ENCODE measurements at places on chromosomes 4 and X.

- H3K36me3 ChIP-seq = no peaks in the 10 kb centered on the region
- no peak for DNase-seq
- H3K4me1 ChIP-seq = no peaks in the 10 kb centered on the region
- no peaks in the 10 kb centered on the region for H3K27me3 ChIP-seq
Measured at GRCh38 chr4:99749445-99750391, 66.9 kb upstream of the DAPP1 start.

- H3K4me3 ChIP-seq = no peak overlapping the region
- no peaks in the 10 kb centered on the region for H3K36me3 ChIP-seq
- peaks cover 61% of the 10 kb centered on the region for H3K27me3 ChIP-seq
- H3K27ac ChIP-seq = no peak overlapping the region
Measured at GRCh38 chrX:109600237-109600651, 24.7 kb downstream of the KCNE5 start.

DNA sequence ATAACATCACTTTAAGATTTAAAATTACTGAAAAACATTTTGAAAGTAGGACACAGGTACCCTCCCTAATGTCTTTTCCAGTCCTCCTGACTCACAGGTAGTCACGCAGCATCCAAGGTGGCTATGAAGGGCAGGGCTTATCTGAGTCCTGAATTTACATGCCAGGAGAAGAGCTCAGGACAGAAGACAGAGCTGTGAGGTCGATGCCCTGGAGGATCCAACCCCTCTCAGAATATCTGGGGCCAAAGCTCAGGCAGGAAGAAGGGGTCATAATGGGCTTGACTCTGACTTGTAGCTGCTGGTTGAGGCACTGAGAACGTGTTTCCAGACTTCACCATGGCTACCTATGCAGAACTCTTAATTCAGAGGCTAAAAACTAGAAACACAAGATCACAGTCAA is 177.5 kb downstream of the AASDH start:
- no peak for DNase-seq
- no peak overlapping the region for H3K27ac ChIP-seq
- H3K4me1 ChIP-seq = no peaks in the 10 kb centered on the region
- H3K36me3 ChIP-seq = no peaks in the 10 kb centered on the region
- no peaks in the 10 kb centered on the region for H3K27me3 ChIP-seq

- no peaks in the 10 kb centered on the region for H3K36me3 ChIP-seq
- no peak overlapping the region for H3K4me3 ChIP-seq
- no peak overlapping the region for H3K27ac ChIP-seq
- no peak for DNase-seq
- H3K27me3 ChIP-seq = no peaks in the 10 kb centered on the region
Measured at GRCh38 chrX:141279476-141279875, 37.2 kb upstream of the SPANXC start.

DNA sequence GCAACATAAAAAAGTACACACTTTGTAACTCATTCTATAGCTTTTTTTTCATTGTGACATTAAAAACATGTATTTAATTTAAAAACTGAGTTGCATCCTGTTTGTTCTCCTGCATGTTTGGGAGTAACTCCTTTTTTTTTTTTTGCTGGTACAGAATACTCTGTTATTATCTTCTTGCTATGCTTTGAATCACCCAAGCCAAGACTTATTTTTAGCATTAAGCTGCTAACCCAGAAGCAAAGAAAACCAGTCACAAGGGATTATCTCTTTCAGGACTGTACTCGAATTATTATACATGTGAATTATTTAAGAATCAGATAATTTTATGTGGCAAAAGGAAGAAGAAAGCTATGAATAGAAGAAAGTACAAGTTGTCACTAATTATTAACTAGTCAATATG is 194.9 kb downstream of the ADAMTS3 start:
- no peaks in the 10 kb centered on the region for H3K27me3 ChIP-seq
- no peaks in the 10 kb centered on the region for H3K36me3 ChIP-seq
- no peaks in the 10 kb centered on the region for H3K4me1 ChIP-seq

- peaks cover 3% of the 10 kb centered on the region for H3K4me1 ChIP-seq
- peaks cover 13% of the 10 kb centered on the region for H3K27me3 ChIP-seq
- H3K4me3 ChIP-seq = peak overlapping the region; percentile 48
- H3K27ac ChIP-seq = peak overlapping the region; percentile 1
- peak; percentile 75 for DNase-seq
Measured at GRCh38 chr4:2462218-2462991, 6.5 kb upstream of the RNF4 start.

DNA sequence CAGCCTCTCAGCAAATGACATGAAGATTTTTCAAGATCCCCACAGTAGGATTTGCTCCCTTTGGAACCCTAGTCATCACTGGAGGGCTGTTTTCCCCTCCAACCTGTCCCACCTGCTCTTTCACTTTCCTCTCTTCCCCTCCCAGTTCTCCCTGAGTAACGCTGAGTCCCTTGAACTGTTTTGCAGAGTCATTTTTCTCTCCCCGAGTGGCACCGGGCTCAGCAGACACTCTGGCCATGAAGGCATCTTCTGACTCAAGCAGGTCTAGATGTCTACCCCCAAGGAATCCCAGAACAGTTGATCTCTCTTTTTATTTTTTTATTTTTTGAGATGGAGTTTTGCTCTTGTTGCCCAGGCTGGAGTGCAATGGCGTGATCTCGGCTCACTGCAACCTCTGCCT is 52.2 kb downstream of the HTRA3 start:
- no peak overlapping the region for H3K27ac ChIP-seq
- no peaks in the 10 kb centered on the region for H3K4me1 ChIP-seq
- H3K27me3 ChIP-seq = no peaks in the 10 kb centered on the region
- no peak overlapping the region for H3K4me3 ChIP-seq
- DNase-seq = no peak
- H3K36me3 ChIP-seq = no peaks in the 10 kb centered on the region

DNA sequence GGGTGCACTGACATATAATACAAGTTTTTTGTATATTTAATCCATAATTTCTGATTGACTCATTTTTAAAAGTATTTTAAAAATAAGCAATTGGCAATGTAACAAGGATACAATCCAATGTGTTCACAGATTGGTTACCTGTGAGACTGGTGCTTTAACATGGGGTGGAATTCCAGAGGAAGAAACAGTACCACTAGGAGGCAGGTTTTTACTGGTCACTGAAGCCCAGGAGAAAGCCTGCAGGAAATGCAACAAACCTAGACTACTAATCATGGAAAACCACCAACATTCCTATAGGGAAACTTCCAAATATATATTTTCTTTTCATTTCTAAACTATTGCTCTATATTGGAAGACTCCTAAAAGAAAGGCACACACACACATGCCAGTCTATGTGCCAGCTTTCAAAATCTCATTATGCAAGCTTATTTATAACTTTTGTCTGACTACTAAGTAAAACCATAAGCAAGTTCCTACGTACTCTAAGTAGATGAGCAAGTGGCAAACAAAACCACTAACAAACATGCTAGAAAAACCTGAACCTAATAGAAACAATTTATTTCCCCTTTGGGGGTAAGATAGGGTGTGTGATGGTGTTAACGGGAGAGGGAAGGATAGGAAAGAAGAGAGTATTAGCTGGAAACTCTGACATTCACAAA is 19.2 kb downstream of the G3BP2 start:
- peaks cover 100% of the 10 kb centered on the region for H3K36me3 ChIP-seq
- no peaks in the 10 kb centered on the region for H3K27me3 ChIP-seq
- no peak for DNase-seq
- no peak overlapping the region for H3K27ac ChIP-seq
- H3K4me3 ChIP-seq = no peak overlapping the region
- H3K4me1 ChIP-seq = peaks cover 4% of the 10 kb centered on the region

GRCh38 chrX:5388087-5388486 is 840.6 kb downstream of the NLGN4X start:
- H3K27ac ChIP-seq = no peak overlapping the region
- H3K36me3 ChIP-seq = no peaks in the 10 kb centered on the region
- H3K27me3 ChIP-seq = no peaks in the 10 kb centered on the region
- no peak for DNase-seq
- H3K4me3 ChIP-seq = no peak overlapping the region
- H3K4me1 ChIP-seq = no peaks in the 10 kb centered on the region

DNA sequence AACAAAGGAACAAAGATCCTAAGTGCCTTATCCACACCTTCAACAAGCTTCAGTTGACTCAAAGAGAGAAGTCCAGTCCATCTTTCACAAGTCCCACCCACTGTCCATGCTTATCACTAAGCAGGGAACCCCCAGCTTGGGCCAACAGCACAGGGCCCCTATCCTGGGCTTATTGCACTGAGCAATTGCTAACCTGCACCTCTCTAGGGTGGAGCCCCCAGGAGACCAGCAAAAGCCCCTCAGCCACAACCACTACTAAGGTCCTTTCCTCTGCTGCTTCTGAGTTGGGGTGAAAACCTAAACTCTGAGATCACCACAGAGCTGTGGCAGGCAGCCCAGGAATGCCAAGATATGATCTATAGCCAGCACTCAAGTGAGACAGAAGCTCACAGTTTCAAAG is 96.7 kb upstream of the PBDC1 start:
- no peaks in the 10 kb centered on the region for H3K36me3 ChIP-seq
- no peaks in the 10 kb centered on the region for H3K27me3 ChIP-seq
- H3K4me3 ChIP-seq = no peak overlapping the region
- H3K27ac ChIP-seq = no peak overlapping the region

DNA sequence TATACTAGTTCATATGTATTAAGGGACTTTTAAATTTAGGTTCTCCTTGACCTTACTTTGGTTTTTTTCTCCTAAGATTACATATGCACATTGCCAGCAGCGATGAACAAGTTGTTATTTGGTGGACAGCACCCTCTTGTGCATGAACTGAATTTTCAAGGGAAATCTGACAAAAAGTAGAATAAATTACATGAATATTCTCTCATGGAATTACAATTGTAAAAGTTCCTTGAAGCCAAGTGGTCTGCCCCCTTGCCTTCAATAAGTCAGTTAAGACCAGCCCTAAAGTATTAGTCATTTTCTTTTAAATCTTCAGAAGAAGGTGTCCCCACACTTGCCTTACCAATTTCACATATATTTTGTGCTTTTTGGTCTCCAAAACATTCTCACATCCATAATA is 30.7 kb upstream of the SMARCA5 start:
- H3K27ac ChIP-seq = no peak overlapping the region
- peak; percentile 20 for DNase-seq
- no peaks in the 10 kb centered on the region for H3K4me1 ChIP-seq

DNA sequence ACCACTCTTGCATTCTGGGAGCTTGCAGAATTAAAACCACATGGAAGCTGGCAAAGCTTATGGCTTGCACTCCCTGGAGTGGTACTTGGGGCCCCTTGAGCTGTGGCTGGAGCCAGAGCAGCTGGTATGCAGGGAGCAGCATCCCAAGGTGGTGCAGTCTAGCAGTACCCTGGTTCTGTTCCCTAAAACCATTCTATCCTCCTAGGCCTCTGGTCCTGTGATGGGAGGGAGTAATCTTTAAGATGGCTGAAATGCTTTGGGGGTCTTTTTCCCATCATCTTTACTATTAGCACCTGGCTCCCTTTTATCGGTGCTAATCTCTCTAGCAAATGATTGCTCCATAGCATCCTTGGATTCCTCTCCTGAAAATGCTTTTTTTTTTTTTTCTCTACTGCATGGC is 56.1 kb downstream of the MAGEB17 start:
- H3K4me1 ChIP-seq = no peaks in the 10 kb centered on the region
- H3K27me3 ChIP-seq = no peaks in the 10 kb centered on the region
- H3K27ac ChIP-seq = no peak overlapping the region
- no peak for DNase-seq
- H3K36me3 ChIP-seq = no peaks in the 10 kb centered on the region

GRCh38 chrX:68939868-68940267 is 111.0 kb downstream of the EFNB1 start:
- H3K4me1 ChIP-seq = peaks cover 22% of the 10 kb centered on the region
- H3K4me3 ChIP-seq = no peak overlapping the region
- H3K27me3 ChIP-seq = no peaks in the 10 kb centered on the region
- H3K27ac ChIP-seq = no peak overlapping the region
- H3K36me3 ChIP-seq = no peaks in the 10 kb centered on the region

DNA sequence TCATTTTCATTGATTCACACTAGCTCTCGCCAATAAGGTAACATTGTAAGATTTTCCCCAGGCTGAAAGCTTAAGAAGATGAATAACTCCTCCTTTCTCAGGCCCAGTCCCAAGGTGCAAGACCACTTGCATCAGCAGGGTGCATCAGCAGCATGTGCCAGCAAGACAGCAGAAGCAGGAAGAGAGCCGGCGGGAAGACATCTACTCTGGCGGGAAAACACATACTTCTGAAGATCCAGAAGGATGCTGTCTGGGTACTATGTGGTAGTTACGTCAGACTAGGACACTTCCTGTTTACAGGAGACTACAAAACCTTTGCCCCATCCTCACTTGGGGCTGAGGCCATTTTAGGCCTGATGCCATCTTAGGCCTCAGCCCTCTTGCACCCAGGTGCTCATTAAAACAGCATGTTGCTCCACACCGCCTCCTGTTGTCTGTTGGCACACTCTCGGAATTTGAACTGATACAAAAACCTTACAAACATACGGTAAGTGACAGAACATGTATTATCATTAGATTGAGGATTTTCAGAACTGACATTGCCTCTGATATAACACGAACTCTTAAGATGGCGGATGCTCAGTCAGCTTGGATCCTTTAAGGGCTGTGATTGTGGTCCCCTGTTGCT is 886.5 kb upstream of the EPHA5 start:
- H3K4me1 ChIP-seq = no peaks in the 10 kb centered on the region
- no peaks in the 10 kb centered on the region for H3K27me3 ChIP-seq
- no peak overlapping the region for H3K27ac ChIP-seq

DNA sequence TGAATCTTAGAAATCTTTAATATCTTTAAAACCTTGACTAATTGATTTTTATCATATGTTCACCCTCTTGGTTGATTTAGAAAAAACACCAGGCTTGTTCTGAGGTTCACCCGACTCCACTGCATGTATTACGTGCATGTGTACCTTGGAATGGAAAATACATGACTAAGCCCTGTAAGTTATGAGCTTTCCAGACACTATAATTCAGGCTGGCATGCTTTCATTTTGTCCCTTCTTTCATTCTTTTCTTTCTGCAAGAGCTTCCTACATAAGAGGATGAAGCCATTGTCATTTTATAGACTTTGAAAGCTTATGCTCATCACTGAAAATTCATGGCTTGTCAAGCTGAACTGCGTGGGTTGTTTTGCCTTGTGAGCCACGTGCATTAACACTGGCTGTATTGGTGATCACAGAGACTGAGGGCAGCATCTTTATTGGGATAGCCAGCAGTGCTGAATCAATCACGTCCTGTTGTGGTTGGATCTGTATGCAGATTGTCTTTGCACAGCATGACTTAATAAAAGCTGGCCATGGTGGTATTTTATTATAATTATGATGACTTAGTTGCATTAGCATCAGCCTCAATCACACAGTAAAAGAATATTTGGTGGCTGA is 141.9 kb downstream of the SLIT2 start:
- no peaks in the 10 kb centered on the region for H3K4me1 ChIP-seq
- H3K27ac ChIP-seq = no peak overlapping the region
- no peak overlapping the region for H3K4me3 ChIP-seq
- H3K36me3 ChIP-seq = no peaks in the 10 kb centered on the region
- H3K27me3 ChIP-seq = no peaks in the 10 kb centered on the region

GRCh38 chr4:116015549-116015948 is 902.1 kb upstream of the NDST4 start:
- no peak for DNase-seq
- H3K27ac ChIP-seq = no peak overlapping the region
- H3K27me3 ChIP-seq = no peaks in the 10 kb centered on the region
- no peak overlapping the region for H3K4me3 ChIP-seq
- H3K4me1 ChIP-seq = no peaks in the 10 kb centered on the region

Data from heart right ventricle (tissue), 16 donors.